ENCODE measurements at places on chromosomes 3 and 15.

- DNase-seq = no peak
Observed at GRCh38 chr3:86774082-86774691, 216.8 kb downstream of the VGLL3 start.

DNA sequence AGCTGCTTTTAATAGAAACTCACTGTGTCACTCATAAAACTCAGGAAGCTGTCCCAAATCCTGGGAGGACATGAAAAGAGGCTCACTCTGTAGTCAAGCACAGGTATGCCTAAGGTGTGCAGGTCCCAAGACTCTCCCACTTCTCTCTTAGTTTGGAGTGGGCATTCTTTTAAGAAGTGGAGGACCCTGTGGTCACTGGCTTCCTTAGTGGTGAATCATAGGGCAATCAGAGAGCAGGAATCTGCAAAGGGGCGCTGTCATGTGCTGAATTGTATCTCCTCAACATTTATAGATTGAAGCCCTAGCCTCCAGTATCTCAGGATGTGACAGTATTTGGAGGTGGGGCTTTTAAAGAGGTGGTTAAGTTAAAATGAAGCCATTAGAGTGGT, 47.2 kb upstream of the ZBTB38 start:
- no peak for DNase-seq

GRCh38 chr3:143653935-143654334, 194.3 kb downstream of the SLC9A9 start:
- DNase-seq = no peak

DNA sequence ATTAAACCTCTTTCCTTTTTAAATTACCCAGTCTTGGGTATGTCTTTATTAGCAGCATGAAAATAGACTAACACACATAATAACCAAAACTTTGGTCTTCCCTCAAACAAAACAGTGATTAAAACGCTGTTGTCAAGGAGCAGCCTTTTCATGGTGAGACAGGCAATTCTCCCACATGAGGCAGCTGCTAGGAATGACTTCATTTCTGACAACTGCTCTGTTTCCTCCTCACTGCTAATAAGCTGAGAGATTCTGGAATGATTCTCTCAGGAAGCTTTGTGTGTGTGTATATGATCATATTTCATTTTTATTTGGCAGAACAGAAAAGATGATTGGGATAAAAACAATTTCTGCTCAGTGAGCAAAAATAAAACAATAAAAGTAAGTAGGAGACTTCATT, 580.6 kb upstream of the ADAMTS9 start:
- DNase-seq = no peak

GRCh38 chr3:77038930-77039605, 831 bp upstream of the ROBO2 start:
- DNase-seq = no peak

DNA sequence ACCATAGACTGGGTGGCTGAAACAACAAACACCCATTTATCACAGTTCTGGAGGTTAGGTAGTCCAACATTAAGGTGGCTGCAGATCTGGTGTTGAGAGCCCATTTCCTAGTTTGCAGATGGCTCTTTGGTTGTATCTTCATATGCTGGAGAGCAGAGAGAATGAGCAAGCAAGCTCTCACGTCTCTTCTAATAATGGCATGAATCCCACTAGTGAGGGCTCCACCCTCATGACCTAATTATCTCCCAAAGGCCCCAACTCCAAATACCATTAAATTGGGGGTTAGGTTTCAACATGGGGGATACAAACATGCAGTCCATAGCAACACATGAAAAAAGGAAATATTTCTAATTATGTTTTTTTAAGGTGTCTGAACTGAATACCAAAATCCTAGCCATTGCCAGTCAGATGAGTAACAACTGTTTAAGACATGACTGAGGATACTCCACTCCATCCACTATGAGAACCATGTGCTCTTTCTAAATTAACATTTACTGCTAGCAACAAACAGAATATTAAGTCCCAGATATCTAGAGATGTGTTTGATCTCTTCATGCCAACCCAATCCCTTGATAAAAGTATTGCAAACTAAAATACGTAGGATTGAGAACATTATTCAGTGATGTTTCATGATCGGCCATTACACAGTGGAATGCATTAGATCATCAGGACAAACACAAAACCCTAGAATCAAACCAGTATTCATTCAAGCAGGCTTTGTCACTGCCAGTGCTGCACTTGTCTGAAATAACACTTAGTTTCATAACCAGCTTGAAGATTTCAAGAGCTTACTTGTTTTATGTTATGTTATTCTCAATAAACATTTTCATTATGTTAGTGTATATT, 340.3 kb downstream of the SLC9A9 start:
- no peak for DNase-seq

- no peak for DNase-seq
Observed at GRCh38 chr3:116288485-116288884, 156.8 kb downstream of the LSAMP start.

GRCh38 chr15:78715930-78716329, 74.9 kb upstream of the CHRNB4 start:
- DNase-seq = no peak

- DNase-seq = no peak
Observed at GRCh38 chr15:99158626-99159412, 53.9 kb downstream of the SYNM start.

DNA sequence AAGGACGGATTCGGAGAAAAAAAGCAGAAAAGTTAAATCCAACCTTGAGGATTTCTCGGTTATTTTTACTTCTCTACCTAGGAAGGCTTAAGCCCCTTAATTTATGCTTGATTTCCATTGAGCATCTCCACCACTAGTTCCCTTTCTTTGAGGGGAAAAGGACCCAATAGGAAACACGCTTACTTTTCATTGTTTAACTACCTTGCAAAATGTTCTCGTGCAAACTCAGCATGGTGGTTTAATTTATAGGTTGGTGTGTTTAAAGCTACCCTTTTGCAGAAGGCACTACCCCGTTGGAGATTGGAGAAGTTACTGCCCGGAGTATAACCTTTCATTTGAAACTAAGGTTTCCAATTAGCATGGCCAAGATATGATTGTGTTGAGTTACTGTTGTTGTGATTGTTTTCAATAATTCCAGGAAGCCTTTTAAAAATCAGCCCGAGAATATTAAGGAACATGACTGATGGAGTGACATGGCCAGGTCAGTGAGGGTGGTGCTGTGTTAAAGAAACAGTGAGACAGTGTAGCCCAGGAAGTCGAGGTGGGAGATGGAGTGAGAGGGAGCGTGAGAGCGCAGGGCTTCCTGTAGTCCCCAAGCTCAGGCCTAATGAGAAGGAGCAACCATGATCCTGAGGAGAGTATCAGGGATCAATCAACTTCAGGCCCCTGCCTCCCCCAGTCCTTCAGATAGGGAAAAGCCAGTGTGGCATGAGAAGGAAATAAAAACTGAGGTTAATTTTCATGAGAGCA, 76.6 kb downstream of the AQP9 start:
- no peak for DNase-seq

DNA sequence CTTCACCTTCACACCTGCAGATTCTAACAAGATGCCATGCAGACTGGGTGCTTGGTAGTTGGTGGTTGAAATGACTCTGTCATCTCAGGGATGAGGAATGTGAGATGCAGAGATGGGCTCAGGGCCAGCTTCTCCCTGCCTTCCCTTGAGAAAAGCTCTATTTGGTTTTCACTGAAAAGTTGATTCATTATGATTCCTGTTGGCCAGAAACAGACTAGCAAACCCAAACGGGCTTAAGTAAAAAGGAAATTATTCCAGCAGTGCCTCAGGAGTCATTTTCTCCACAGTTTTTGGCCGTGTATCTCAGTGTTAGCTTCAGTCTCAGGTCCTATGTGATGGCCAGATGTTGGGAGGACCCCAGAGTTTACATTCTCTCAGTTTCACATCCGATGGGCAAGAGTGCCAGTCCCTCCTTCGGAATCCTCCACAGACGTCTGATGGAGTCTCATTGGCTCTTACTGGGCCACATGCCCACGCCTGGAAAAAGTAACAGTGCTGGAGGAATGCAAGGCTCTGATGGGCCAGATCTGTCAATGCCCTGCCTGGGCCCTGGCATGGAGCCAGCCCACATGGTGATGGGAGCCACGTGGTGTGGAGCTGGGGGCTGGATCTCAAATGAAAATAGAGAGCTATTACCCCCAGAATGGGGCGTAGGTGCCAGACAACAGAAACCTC, 22.3 kb upstream of the SACM1L start:
- DNase-seq = no peak

- no peak for DNase-seq
Observed at GRCh38 chr3:53180305-53181023, 19.5 kb downstream of the PRKCD start.

- no peak for DNase-seq
Observed at GRCh38 chr15:71515375-71516186, 294.8 kb upstream of the NR2E3 start.

DNA sequence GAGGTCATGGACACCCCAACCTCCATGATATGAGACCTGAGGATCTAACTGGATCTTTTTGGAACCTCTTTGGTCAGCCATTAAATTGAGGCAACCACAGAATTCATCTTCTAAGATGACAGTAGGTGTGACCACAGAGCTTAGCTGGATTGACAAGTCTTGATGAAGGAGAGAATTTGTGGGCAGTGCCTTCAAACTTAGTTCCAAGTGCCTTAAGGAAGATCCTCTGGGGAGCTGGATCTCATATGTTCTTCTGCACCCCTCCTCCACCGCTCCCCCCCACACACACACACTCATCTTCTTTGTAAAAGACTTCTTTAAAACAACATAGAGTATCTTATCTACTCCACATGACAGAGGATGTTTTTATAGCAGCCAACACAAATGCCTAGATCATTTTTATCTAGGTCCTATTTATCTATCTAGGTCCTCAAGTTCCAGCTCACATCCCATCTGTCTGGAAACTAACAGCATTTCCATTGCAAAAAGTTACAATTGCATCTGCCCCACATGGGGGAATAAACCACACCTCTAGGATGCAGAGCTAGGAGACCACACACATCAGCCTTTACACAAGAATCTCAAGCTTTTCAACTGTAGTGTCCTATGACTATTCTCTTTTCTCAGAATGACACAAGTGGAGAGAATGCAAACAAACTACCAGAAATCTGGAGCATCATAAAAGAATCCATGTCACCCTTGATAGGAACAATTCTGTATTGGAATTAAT, 37.4 kb downstream of the WWTR1 start:
- no peak for DNase-seq

- no peak for DNase-seq
Observed at GRCh38 chr3:106829206-106829605, 548.0 kb upstream of the CCDC54 start.

- DNase-seq = peak; percentile 83
Observed at GRCh38 chr3:128075522-128076482, 23.6 kb downstream of the SEC61A1 start.

DNA sequence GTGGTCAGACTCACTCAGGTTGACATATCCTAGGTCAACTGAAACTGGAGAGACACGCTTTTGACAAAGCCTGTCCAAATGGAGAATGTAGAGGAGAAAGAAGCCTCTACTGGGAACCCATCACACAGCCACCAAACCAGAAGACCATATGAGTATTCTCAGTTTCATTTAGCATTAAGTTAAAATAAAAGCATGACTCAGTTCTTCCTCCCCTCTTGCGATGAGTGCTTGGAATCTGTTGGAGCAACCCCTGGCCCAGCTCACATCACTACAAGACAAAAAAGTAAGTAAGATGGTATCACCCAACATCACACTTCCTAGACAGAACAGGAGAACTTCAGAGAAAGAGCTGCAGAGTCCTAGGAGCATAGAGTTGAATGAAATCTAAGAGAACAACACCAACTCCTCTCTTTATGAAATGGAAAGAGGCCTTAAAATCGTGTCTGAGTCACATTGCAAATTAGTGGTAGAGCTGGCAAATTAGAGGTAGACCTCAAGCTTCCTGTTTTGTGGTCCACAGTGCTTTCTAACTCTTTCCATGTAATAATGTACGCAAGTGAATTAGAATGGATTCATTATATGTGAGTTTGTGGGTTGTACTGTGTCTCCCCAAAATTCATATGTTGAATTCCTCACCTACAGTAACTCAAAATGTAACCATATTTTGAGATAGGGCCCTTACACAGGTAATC, 51.2 kb downstream of the FGF12 start:
- DNase-seq = no peak

DNA sequence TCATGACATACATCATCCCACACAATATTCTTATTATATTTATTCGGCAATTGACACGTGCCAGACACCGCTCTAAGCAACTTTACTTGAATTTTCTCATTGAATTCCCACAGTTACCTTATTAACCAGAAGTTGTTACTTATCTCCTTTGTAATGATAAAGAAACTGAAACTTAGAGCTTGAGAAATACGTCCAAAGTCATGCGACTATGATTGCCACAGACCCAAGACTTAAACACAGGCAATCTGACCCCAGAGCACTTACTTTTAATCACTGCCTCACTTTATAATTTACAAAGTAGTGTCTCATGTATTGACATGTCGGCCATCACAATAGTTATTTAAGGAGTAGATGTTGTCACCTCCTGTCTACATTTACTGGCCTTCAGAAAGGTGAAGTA, 64.7 kb downstream of the ATP13A4 start:
- DNase-seq = no peak

DNA sequence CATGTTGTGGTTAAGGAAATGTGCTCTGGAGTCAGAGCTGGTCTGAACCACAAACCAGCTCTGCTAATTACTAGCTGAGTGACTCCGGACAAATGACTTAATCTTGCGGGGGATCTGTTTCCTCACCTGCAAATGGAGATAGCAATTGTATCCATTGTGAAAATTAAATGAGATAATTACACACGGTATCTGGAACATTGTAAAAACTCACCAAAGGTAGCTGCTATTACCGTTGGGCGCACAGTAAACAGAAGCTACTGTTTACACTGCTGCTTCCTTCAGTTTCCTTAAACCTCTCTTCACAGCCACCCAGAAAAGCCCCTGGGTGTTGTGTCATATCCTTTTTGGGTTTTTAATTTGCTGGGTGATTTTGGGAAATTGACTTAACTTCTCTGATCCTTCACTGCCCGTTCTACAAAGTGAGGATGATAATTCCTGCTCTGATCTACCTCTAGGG, 107.8 kb downstream of the MEGF11 start:
- DNase-seq = no peak

DNA sequence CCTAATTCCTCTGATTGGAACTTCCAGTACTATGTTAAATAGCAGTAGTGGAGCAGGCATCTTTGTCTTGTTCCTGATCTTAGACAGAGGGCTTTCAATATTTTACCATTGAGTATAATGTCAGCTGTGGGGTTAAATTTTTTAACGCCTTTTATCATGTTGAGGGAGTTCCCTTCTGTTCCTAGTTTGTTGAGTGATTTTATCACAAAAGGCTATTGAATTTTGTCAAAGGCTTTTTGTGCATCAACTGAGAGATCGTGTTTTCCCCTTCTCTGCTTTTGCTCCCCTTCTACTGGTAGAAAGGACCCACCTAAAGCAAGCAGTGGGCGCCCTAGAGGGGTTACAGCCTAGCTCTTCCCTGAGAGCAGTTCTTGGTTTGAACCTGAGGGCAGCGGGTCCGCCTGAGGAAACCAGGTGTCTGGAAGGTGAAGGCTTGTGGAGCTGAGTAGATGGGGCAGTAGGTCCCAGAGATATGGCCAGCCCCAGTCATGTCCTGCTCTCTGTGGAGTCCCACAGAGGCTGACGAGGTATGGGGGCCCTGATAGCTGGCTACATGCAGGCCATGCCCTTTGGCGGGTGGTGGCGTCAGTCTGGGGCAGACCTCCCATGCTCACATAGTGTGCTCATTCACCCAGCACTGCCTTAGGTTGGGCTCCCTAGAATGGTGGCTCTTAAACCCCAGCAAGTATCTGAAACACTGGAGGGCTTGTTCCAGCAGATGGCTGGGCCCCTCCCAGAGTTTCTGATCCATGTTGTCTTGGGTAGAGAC, 11.3 kb downstream of the HDAC11 start:
- DNase-seq = no peak

All from activated CD8-positive, alpha-beta memory T cell treated with anti-CD3 and anti-CD28 coated beads for 1 hour (primary cell).